ENCODE measurements at places on chromosomes 4 and X.

- no peak for DNase-seq
- peaks cover 8% of the 10 kb centered on the region for H3K27me3 ChIP-seq
- no peaks in the 10 kb centered on the region for H3K36me3 ChIP-seq
- H3K4me3 ChIP-seq: no peak overlapping the region
Measured at GRCh38 chr4:82034878-82035277, 338.9 kb downstream of the HNRNPD start.

DNA sequence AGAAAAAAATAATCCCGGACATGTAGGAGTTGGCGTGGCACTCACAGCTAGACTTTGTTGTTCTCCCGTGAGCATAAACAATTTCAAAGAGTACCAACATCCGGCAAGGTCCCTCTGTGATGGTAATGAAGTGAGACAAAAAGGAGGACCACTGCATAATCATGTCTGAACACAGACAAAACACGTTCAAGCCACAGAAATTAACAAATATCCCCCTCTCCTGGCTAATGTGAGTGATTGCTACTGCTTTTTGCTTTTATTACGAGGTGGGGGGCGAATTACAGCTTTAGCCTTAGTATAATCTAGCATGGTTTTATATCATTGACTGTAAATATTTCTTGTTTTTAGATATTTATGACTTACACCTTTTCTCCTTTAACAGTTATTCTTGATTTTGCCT lies 118.5 kb downstream of the PLS3 start:
- H3K27me3 ChIP-seq: no peaks in the 10 kb centered on the region
- H3K27ac ChIP-seq: no peak overlapping the region
- DNase-seq: peak; percentile 25
- no peak overlapping the region for H3K4me3 ChIP-seq
- no peaks in the 10 kb centered on the region for H3K36me3 ChIP-seq

GRCh38 chrX:154443479-154443910 lies 446 bp upstream of the FAM50A start:
- H3K36me3 ChIP-seq: peaks cover 55% of the 10 kb centered on the region
- peaks cover 29% of the 10 kb centered on the region for H3K4me1 ChIP-seq
- H3K27me3 ChIP-seq: no peaks in the 10 kb centered on the region
- H3K27ac ChIP-seq: peak overlapping the region; percentile 47

GRCh38 chrX:9980927-9981326 lies 13.8 kb downstream of the CLDN34 start:
- no peak overlapping the region for H3K4me3 ChIP-seq
- H3K27me3 ChIP-seq: no peaks in the 10 kb centered on the region
- DNase-seq: no peak
- H3K27ac ChIP-seq: no peak overlapping the region
- no peaks in the 10 kb centered on the region for H3K4me1 ChIP-seq

DNA sequence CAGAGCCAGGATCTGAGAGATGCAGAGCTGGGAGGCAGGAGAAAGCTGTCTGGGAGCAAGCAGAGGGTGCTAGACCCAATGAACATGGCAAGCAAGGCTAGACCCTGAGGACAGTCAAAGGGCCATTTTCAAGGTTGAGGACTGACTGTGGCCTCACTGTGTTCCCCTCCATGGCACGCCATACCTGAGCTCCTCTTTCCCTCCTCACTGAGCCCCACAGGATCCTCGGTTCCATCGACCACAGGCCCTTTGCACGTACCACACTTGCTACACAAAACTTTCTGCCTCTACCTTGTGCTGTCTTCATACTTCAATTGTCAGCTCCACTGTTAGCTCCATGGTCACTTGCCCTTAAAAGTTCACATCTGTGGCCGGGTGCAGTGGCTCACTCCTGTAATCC lies 45.5 kb upstream of the CD99 start:
- H3K27ac ChIP-seq: no peak overlapping the region
- no peaks in the 10 kb centered on the region for H3K4me1 ChIP-seq

GRCh38 chrX:151386838-151387459 lies 10.1 kb upstream of the VMA21 start:
- no peak for DNase-seq
- H3K36me3 ChIP-seq: no peaks in the 10 kb centered on the region
- H3K27me3 ChIP-seq: no peaks in the 10 kb centered on the region
- H3K4me1 ChIP-seq: no peaks in the 10 kb centered on the region

DNA sequence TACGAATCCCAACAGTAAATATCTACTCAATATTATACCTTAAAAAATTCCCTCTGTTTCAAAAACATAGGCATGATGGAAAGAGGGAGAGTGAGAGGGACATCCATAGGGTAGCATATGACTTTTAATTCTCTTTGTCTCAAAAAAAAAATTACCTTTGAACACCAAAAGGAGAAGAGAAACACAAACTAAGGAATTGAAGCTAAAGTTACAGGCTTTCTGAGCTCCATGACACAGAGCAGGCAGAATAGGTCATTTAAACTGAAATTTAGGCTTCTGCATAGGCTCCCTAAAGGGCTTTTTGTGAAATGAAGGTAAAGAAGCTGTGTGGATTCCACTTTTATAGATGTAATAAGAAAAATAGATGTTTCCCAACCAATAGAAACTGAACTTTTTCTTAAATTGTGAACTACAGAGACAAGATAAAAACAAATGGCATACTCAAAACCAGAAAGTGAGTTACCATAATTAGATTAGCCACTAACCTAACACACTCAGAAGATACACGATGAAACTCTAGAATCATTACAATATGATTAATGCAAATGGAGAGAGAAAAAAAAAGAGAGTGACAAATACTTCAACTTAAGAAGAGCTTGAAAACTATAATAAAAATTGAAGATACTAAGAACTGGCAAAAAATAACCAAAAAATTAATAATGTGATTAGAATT lies 584.6 kb downstream of the GABRG1 start:
- H3K4me3 ChIP-seq: no peak overlapping the region
- H3K36me3 ChIP-seq: no peaks in the 10 kb centered on the region
- no peak for DNase-seq
- H3K27ac ChIP-seq: no peak overlapping the region
- H3K4me1 ChIP-seq: no peaks in the 10 kb centered on the region

DNA sequence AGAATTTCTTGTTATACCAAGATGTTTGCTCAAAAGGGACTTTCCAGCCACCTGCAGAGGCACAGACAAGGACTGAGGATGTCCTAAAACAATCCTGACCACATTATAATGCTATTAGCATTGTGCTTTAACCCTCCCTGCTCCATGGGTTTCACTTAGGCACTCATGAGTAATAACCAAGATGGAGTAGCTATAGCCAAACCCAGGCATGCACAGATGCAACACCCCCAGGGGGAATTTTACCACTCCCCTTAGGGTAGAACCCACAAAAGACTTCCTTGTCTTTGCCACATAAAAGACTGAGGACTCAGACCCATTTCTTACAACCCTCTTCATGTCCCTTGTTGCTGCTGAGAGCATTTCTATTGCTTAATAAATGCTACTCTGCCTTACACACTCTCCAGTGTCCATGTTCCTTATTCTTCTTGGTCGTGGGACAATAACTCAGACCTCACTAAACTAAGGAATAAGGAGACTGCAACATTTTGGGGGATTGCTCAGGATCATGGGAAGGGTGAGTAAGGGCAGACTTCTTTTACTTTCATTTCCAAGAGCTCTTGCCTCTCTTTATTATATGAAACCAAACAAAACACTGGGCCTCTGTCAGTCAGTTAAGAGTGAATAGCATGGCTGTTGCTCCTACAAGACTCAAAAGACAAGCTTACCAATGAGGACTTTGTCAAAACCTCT lies 103.5 kb downstream of the TECRL start:
- no peaks in the 10 kb centered on the region for H3K27me3 ChIP-seq
- H3K4me1 ChIP-seq: no peaks in the 10 kb centered on the region
- no peak for DNase-seq
- no peaks in the 10 kb centered on the region for H3K36me3 ChIP-seq
- no peak overlapping the region for H3K27ac ChIP-seq

DNA sequence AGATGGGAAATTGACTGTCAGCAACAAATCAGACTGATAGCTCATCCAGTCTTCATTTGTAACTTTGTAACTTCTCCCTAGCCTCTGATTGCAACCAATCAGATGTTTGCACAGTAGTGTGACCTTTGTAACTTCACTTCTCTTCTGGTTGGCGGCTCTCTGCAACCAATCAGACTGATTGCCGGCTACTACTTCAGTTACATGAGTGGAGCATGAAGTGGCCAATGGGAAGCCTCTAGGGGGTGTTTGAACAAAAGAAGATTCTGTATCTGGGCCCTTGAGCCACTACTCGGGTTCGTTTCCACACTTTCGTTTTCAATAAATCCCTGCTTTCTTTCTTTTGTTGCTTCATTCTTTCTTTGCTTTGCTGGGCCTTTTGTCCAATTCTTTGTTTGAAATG lies 1285.8 kb downstream of the TECRL start:
- H3K36me3 ChIP-seq: no peaks in the 10 kb centered on the region
- no peak overlapping the region for H3K27ac ChIP-seq
- no peaks in the 10 kb centered on the region for H3K4me1 ChIP-seq
- DNase-seq: no peak

GRCh38 chr4:122701061-122701460 lies 31.4 kb upstream of the BBS12 start:
- H3K4me1 ChIP-seq: peaks cover 5% of the 10 kb centered on the region
- H3K27me3 ChIP-seq: no peaks in the 10 kb centered on the region
- no peaks in the 10 kb centered on the region for H3K36me3 ChIP-seq
- H3K4me3 ChIP-seq: no peak overlapping the region
- no peak overlapping the region for H3K27ac ChIP-seq
- no peak for DNase-seq

GRCh38 chr4:185591679-185592141 lies 56.4 kb upstream of the PDLIM3 start:
- H3K36me3 ChIP-seq: no peaks in the 10 kb centered on the region
- no peaks in the 10 kb centered on the region for H3K27me3 ChIP-seq
- H3K4me3 ChIP-seq: no peak overlapping the region
- H3K27ac ChIP-seq: no peak overlapping the region

DNA sequence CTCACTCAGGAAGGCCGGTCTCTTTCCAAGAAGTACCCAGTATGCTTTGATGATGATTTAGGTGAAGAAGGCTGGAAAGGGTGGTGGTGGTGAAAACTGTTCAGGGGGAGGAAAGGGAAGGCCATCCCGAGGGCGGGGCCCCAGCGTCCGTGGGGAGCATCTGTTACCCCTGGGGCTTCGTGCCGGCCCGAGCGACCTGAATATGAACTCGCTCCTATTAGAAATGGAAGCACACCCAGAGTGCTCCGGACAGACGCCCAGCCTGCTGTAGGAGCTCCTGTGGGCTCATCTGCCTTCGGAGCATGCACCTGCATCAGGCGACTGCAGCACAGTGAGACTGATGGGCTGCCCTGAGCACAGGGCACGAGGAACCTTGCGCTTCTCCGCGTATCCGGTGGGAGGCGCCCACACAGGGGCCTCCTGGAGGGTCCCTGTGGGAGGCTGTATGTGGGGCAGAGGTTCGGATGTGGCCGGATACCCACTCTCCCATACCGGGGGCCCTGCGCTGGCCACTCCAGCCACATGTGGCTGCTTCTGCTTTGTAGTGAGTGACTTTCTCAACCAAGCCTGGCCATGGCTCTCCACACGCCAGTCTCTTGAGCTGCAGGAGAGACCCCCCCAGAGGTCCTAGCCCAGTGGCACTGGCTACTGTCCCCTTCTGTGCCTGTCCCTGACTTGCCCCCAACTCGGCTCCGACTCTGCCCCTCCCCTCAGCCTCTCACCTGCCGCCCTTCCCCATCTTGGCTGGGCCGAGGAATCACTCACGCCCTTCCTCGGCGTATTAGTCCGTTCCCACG lies 36.7 kb downstream of the FGFRL1 start:
- no peak overlapping the region for H3K27ac ChIP-seq
- H3K4me3 ChIP-seq: no peak overlapping the region
- DNase-seq: no peak
- no peaks in the 10 kb centered on the region for H3K36me3 ChIP-seq
- H3K27me3 ChIP-seq: peaks cover 9% of the 10 kb centered on the region

GRCh38 chr4:785332-786073 lies 40.4 kb downstream of the CPLX1 start:
- H3K4me1 ChIP-seq: peaks cover 22% of the 10 kb centered on the region
- H3K27me3 ChIP-seq: peaks cover 49% of the 10 kb centered on the region
- no peak for DNase-seq
- H3K27ac ChIP-seq: no peak overlapping the region
- H3K4me3 ChIP-seq: no peak overlapping the region

DNA sequence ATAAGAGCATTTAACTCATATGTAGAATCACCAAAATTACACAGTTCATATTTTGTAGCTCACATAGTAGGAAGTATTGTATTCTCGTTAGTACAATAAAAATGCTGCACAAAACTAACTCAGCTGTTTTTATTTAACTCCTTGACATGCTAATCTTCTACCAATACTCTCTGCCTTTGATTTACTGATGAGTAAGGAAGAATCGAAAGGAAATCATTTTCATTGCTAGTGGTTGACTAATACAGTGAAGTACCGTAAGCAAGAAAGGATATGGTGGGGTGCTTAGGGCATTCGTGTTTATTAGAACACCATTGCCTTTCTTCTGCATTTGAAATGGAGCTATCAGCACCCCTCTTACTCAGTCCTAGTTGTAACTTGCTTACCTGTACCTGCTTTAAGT lies 1239.1 kb upstream of the TENM3 start:
- H3K27ac ChIP-seq: no peak overlapping the region
- H3K4me1 ChIP-seq: no peaks in the 10 kb centered on the region
- H3K27me3 ChIP-seq: no peaks in the 10 kb centered on the region
- no peak overlapping the region for H3K4me3 ChIP-seq
- DNase-seq: no peak

DNA sequence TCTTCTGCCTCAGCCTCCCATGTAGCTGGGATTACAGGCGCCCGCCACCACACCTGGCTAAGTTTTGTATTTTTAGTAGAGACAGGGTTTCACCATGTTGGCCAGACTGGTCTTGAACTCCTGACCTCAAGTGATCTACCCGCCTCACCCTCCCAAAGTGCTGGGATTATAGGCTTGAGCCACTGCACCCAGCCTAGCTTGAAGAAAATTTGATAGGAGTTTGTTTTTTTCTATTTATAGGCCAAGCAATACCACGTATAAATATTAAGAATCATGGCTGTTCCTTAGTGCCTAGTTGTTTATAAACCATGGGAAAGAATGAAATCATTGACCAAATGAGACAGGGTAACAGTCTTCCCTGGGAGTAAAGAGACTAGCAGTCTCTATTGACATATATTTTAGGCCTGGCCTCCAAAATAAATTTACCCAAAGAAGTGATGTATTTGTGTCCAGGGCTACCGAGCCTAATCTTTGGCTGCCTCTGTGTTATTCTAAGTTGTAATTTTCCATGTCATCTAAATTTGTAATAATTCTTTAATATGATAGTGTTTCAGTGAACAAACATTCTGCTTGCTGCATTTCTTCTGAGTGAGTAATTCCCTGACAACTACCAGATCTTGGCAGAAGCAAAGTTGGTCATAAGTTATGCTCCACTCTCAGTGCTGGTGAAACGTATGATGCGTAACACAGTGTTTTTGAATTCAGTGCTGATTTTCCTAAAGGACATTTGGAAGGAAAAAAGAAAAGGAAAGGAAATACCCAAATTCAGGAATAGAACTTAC lies 10.3 kb downstream of the PKD2 start:
- peak; percentile 96 for DNase-seq
- no peaks in the 10 kb centered on the region for H3K27me3 ChIP-seq
- H3K27ac ChIP-seq: peak overlapping the region; percentile 93
- H3K4me3 ChIP-seq: peak overlapping the region; percentile 67
- H3K36me3 ChIP-seq: peaks cover 24% of the 10 kb centered on the region

All from mesenchymal stem cell (in vitro differentiated cells and primary cell).